ENCODE measurements at places on chromosomes 13 and 19. TPM values are rescaled to one million over a fixed set of nuclear protein-coding genes. Genes with fewer than 3 reads are reported as not detected.
A peak's percentile ranks its signal among the peaks of the same experiment; 100 is the strongest.

DNA sequence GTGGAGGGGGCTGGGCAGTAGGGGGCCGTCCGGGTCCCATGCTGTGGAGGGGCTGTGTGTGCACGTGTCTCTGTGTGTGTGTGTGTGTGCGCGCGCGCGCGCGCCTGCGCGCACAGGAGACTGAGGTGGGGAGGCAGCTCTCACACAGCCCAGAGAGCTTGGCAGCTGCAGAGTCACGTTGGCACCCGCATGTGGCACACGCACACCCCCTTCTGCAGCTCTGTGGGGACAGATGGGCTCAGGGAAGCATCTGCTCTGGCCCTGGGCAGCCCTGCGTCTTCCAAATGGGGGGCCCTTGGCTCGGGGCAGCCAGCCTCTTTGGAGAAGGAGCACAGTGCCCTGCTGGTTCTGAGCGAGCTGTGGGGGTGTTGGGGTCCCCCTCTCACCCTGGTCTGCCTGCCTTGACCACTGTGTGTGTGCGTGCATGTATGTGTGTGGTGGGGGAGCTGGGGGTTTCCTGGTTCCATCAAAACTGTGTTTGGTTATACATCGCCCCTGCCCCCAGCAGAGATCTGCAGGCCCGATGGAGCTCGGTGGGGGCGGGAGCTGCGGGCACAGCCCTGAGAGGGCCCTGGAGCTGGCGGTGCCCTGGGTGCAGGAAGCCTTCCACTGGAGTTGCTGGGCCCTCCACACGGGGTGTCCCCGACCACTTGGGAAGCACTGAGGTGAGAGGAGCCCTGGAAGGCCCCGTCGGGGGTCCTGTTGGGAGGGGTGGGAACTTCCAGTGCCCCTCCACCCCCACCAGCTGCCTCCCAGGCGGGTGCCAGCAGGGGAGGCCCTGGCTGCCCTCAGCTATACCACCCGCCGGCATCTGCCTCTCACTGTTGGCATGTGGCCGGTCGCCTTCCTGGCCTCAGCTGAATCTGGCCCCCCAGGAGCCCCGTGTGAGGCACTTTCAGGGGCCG, 67.1 kb downstream of the KDM4B start:
- peak; percentile 77 for DNase-seq

DNA sequence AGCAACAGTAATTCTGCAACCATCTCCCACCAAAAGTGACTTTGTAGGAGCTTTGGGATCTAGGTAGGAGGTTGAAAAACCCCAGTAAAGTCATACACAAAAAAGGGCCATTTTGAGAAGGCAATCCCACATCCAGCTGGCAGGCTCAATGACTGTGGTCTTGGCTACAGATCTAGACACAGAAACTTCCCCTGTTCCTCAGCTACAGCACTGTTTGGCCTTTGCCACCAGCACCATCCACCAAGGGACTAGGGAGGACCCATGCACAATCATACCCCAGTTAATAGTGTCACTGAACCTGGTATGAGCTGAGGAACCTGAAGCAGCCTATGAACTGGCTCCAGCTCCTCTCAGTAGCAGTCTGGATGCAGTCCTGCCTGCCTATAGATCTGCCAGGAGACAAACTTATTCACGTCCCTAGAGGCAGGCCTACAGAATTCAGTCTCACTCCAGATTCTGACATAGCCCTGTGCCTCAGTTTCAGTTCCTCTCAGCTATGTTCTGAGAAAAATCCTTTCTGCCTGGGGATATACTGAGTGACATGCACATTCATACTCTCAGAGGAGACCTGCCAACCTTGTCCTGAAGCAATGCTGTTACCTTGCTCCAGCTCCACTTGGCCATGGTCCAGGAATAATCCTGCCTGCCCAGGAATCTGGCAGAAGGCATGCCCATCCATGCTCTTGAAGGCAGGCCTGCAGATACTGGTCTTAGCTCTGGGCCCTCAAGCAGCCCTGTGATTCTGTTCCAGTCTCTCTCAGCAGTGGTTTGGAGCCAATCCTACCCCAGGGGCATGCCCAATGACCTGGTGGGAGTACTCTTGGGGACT, 2048.3 kb upstream of the PCDH20 start:
- DNase-seq = no peak

DNA sequence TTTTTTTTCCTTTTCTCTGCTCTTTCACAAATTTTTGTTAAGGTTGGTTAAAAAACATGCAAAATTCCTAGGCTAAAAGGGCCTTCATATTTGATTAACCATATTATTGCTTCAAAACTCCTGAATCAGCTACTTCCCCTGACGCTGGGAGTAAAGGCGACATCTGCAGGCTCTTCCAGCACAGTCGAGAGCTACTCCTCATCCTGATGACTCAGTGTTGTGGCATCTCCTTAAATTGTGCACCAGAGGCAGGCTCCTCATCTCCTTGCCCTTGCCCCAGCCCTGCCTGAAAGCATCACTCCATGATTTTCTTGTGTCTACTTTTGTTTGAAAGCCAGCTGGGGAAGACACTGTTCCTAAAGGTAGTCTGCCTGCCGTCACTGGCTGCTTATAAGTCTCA, 24.5 kb upstream of the SOX1 start:
- DNase-seq = no peak

DNA sequence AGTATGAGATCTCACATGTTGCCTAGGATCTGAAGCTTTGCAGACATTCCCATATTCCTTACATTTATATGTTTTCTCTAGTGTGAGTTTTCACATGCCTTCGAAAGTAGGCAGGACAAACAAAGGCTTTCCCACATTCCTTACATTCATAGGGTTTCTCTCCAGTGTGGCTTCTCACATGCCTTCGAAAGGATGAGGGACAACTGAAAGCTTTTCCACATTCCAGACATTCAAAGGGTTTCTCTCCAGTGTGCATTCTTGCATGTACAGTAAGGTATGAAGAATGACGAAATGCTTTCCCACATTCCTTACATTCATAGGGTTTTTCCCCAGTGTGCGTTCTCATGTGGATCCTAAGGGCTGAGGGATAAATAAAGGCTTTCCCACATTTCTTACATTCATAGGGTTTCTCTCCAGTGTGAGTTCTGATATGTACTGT, 14.2 kb downstream of the ZNF699 start:
- no peak for DNase-seq

DNA sequence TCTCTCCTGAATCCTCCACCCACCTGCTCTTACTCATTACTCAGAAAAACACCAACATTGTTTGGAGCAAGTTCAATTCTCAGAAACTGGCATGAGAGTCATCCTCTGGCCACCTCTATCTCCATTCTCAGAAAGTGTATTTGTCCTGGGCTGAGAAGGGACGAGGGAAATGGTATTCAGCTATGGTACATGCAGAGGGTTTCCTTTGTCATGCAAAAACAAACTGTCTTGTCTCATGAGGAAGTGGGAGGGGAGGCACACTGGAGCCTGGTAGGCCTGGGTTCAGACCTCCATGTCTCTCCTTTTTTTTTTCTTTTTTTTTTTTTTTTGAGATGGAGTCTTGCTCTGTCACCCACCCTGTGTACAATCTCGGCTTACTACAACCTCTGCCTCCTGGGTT, 31.9 kb upstream of the LILRA2 start:
- DNase-seq = no peak

- DNase-seq = peak; percentile 36
These were observed 1422.4 kb upstream of the MIR17HG start for GRCh38 chr13:89925107-89925506.

MYH14 gene
- polyA plus RNA-seq = 27.5 TPM

- DNase-seq = peak; percentile 66
These were observed 122.6 kb upstream of the SLC10A2 start for GRCh38 chr13:103188713-103189326.

DNA sequence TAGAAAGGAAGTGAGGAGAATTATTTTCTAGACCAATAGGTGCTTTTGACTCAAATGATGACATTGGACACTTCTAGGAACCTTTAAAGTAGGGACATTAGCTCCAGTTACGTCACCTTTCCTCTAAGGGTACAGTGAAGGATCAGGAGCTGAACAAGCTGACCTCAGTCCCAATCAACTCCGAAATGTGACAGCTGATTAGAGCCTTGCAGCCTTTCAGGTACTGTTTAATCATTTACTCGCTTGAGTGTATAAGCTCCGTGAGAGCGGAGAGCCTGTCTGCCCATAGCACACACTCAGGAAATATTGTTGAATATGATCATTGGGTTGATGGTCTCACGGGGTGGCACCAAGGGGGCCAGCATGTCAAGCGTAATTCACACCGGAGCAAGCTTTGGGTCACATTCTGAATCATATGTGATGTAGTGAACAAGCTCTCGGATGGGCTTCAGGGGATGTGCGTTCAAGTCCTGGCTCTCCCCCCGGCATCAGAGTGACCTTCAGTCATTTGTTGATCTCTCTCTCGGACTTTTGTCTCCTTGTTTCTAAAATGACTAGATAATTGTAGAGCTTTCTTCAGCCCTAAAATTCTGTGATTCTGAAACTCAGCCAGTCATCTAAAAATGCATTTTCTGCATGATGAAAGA, 141.9 kb downstream of the ZIC5 start:
- no peak for DNase-seq

DNA sequence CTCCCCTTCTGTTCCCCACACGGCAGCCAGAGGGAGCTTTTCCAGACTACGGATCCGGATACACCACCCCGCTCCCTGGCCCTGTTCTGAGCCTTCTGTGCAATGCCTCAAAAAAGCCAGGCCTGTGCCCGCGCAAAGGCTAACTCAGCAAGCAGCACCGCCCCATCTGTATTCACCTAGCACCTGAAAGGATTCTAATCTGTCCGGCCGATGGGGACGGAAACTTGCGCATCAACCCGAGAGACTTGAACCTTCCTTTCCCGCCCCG, 589 bp downstream of the ZBTB45 start:
- peak; percentile 85 for DNase-seq

DNA sequence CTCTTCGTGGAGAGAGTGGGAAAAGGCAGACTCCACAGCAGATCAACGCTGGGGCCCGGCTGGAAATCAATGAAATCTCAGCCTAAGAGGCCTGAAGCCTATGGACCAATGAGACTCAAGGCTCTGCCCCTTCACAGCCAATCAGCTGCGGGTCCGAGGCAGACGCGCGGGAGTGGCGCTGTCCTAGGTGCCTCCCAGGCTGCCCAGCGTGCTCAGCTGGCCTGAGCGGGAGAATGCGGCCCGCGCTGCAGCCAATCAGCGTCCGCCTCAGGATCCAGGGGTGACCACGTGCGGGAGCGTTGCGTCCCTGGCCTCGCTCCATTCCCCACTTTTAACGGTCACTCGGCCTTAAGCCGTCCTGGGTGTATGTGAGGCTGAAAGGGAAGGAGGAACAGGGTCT, at the start of gene ZBTB32:
ZBTB32 (plus strand) TSS at position 341 of the 400 bp plus-strand sequence. CDS start 10,069 bp downstream, outside the sequence.
- DNase-seq = peak; percentile 50

KIR3DL1 gene
- 0.12 TPM for polyA plus RNA-seq

- peak; percentile 16 for DNase-seq
These were observed 21.6 kb upstream of the FNDC3A start for GRCh38 chr13:48954081-48954480.

SEMA6B gene
- polyA plus RNA-seq = 63.2 TPM
